ENCODE measurements at places on chromosomes 11 and 22. TPM values are rescaled to one million over a fixed set of nuclear protein-coding genes. Genes with fewer than 3 reads are reported as not detected.

Gene DAGLA
- total RNA-seq, result 4.5 TPM

Gene TMEM191B
- not detected for total RNA-seq

Gene LBHD1
- 6.0 TPM for total RNA-seq

Gene SESN3
- total RNA-seq, result 204 TPM

Gene IL10RA
- 4.2 TPM for total RNA-seq

All from camera-type eye (tissue), 1 donor.